Activated CD4-positive, alpha-beta T cell treated with anti-CD3 and anti-CD28 coated beads, Interleukin-2, amount 50 U/mL, for 24 hours (primary cell): ENCODE measurements at places on chromosomes 3 and 15.

- no peak for DNase-seq
Measured at GRCh38 chr15:63945838-63946298, 100.4 kb downstream of the DAPK2 start.

GRCh38 chr3:43867436-43868072, 176.8 kb downstream of the ABHD5 start:
- DNase-seq: no peak

DNA sequence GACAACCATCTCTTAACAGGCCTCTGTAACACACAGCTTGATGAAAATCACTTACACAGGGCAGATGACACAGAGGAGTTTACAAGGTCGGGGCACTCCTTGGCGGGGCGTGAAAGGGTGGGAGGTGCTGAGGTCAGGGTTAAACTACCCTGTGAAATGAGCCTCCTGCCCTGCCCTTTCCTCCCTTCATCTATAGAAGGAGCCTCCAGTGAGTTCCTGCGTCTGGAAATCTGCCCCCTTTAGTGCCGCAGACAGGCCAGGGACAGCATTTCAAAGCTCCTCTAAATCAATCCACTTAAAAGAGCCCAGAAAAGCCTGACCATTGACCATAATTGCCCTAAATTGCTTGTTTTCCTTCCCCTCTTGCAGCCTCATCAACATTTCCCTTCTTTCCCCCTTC, 1.9 kb downstream of the ROBO1 start:
- DNase-seq: no peak

DNA sequence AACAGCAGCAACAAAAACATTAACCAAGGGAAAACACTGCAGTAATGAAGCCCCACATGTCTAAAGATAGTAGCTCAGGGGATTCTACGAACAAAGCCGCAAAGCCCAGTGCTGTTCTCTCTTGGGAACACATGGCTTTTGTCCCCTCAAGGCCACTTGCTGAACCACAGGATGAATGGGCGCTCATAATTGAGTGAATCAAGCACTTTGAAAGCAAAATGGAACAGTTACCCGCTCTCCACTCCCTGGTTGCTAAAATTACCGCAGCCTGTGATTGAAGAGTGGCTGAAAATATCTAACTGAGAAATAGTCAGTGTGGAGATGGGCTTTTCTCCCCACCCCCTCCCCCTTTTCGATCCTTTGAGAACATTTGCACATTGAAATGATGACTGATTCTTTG, 39.6 kb downstream of the RASGRF1 start:
- no peak for DNase-seq

- DNase-seq: no peak
Measured at GRCh38 chr3:52469001-52469400, 13.6 kb downstream of the NISCH start.

GRCh38 chr3:125003369-125003853, 52.4 kb downstream of the HEG1 start:
- no peak for DNase-seq

DNA sequence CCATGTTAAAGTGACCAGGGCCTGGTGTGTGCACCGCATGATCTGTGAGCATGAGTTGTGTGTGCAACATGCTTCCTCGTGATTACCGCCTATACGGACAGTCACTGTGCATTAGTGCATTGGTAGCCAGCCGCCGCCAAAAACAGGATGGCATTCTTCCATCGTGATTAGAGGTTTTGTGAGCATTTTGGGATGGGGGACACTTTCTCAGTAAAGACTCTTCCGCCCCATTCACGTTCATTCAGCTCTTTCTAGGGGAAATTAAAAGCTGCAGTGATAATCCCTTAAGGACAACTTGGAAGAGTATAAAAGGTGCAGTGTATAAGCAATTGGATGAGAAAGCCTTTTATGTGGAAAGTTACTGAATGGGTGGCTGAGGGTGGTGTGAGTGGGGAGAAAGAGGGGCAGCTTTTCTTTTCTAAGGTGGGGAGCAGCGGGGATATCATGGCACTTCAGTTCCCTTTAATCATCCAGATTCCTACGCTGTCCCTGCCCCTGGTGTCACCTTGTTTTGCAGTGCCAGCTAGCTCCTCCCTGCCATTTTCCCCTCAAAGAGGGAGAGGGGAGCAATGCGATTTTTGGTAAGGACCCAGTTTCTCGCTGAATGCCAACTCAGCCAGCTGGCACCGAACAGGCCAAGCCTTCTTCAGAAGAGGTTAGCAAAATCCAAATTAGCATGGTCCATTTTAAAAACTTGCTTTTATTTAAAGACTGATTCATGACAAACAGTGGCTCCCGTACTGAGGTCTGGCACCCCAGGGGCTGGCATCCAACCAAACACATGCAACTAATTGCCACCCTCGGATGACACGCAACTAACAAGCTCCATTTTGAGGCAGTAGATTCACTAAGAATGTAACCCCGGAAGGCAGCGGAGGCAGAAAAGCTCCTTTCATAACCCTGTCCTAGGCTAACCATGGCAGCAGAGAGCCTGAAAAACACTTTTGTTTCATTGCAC, 447.8 kb downstream of the FHIT start:
- DNase-seq: no peak

DNA sequence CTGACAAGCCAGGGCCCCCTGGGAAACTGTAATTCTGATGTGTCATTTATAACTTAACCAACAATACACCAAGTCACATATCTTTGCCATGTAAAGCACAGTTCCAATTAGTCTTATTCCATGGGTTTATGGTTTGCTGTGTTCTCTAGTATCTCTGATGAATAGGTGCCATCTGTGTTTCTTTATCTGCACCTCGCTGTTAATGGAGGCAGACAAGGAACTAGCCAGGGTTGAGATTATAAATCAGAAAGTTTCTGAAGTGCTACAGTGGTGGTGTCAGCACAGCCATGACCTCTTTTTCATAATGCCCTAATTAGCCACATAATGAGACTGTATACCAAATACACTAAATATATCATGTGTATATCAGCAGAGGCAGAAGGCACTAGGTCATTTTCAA, 866.4 kb downstream of the PLOD2 start:
- DNase-seq: no peak

DNA sequence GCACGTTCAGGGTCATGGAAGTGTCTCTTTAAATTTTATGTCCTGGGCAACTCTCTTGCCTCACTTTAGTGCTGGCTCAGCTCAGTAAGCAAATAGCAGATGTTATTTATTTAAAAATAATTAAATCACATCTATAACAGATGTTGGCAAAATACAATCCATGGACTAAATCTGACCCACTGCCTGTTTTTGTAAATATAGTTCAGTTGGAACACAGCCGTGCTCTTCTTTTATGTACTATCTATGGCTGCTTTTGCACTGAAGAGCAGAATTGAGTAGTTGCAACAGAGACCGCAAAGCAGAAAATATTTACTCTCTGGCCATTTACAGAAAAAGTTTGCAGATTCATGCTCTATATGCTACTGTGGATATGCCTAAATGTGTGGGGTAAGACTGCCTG, 79.2 kb downstream of the SAMMSON start:
- no peak for DNase-seq

DNA sequence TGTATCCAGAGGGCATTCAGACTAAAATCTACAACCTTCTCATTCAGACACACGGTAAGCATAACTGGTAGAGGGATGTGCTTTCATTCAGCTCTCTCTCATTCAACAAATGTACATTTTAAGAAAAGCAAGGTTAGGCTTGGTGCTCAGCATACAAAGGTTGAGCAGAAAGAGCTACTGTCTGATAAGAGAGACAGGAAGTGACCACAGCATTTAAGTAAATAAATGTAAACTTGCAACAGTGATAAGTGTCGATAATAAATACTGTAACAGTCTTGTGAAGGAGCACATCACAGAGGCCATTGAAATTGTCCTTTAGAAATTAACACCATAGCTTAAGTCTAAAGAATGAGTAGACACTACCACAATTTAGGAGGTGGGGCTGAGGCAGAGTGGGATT, 3.4 kb downstream of the CD96 start:
- DNase-seq: no peak

- no peak for DNase-seq
Measured at GRCh38 chr3:17182166-17182565, 297.4 kb downstream of the PLCL2 start.

- DNase-seq: no peak
Measured at GRCh38 chr3:149657321-149657925, 402 bp downstream of the WWTR1 start.

- DNase-seq: no peak
Measured at GRCh38 chr15:79160211-79160610, 69.6 kb upstream of the RASGRF1 start.

GRCh38 chr3:81764002-81764401, 2.6 kb upstream of the GBE1 start:
- DNase-seq: no peak
